Hypothalamus (tissue), 51 donors: ENCODE measurements at places on chromosomes 7 and 10.

- DNase-seq = no peak
Measured at GRCh38 chr7:87735360-87735759, 107.2 kb downstream of the RUNDC3B start.

DNA sequence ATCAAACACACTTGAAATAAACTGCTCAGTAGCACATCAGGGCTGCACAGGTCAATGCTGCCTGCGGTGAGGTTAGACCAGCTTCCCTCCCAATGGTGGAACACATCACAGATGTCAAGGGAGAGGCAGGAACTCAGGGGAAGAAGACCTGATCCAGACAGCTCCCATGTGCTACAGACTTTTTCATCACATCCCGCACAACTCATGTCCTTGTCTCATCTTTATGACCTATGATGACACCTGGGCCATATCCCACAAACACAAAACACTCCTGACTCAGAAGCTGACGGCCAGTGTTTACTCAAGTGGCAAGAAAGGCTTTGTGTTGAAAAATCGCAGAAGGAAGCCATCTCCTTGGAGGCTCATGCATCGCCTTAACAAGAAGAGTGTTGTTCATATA is 91.6 kb downstream of the HTR5A start:
- DNase-seq = no peak

DNA sequence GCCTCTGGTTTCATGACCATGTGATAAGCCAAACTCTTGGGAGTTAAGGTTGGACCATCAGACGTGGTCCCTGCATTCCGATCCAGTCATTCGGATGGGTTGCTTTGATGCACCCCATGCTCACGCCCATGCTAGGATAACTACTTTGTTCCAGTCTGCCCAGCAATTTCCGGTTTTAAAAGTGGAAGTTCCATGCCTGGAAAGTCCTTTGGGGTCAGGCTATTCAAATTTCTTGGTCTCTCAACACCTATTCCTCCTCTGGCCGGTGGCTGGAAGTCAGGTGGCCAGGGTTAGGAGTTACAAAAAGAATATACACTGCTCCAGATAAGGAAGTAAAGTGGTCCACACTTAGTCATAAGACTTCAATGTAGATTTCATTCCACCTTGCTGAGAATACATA is 37.7 kb upstream of the HABP2 start:
- no peak for DNase-seq

DNA sequence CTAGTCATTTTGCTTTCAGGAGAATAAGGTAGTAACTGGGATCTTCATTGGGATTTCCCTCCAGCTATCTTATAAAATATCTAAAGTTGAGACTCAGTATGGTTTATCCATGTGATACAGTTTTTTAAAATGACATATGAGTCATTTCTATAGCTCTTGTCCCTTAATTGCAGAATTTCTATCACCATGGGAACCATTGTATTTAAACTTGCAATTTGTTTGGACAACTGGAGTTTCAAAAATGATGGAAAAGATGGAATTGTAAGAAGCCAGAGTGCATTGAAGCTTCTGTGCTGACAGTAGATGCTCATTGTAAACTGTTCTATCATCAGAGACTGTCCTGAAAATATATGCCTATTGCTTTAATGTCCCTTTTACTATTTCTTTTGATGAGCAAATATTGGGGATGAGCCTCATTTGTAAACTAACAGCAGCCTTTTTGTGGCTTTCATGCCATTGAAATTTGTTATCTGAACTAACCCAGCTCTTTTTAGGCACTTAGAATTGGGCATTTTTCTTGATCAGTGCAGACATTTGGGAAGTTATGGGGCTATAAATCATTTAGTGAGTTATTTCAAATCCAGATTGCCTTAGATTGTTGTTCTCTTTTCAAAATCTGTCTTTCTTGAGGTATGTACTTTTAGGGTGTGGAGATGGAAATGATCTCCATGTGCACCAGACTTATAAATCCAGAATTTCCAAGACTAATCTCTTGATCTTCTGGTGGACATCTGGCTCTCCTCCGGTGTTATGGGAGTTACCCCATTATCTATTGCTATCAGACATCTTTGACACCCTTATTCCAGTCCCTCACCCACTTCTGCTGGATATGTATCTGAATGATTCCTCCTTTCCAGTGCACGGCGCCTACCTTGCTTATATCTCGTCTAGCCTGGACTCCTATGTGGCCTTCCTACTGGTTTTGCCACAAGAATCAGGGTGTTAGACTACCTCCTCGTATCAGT is 159.0 kb downstream of the SND1 start:
- DNase-seq = no peak

- no peak for DNase-seq
Measured at GRCh38 chr7:47000561-47000960, 581.4 kb downstream of the TNS3 start.

- no peak for DNase-seq
Measured at GRCh38 chr10:13938950-13939349, 352.2 kb downstream of the PRPF18 start.

GRCh38 chr10:14753441-14753840 is 21.3 kb downstream of the FAM107B start:
- no peak for DNase-seq

DNA sequence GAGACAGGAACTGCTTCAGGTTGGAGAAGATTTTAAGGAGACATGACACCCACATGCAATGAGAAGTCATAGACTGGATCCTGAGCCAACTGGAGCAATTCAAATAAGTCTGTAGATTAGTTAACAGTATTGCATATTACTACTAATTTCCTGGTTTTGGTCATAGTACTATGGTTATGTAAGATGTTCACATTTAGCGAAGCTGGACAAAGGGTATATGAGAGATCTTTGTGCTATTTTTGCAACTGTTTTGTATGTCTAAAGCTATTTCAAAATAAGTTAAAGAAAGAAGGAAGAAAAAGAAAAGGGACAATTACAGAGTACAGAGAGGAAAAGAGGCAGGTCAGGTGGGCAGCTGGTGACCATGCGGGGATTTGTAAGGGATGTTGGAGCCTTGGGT is 116.5 kb upstream of the SVIL start:
- DNase-seq = no peak

DNA sequence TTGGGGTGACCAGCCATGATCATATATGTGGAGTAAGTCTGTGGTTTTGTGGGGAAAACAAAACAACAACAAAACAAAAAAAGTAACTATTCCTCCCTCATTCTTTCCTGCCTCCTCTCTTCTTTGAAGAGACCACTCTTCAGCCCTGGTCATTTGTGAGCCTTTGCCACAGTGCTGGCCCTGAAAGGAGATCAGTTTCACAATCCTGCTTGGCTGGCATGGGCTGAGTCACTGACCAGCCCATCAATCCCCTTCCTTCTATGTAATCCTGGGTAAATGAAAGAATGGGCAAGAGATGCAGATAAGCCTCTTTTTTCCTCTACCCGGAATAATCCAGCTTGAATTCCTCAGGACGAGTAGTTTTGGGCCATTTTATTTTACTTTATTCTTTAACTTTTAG is 13.6 kb downstream of the CSTF2T start:
- no peak for DNase-seq

DNA sequence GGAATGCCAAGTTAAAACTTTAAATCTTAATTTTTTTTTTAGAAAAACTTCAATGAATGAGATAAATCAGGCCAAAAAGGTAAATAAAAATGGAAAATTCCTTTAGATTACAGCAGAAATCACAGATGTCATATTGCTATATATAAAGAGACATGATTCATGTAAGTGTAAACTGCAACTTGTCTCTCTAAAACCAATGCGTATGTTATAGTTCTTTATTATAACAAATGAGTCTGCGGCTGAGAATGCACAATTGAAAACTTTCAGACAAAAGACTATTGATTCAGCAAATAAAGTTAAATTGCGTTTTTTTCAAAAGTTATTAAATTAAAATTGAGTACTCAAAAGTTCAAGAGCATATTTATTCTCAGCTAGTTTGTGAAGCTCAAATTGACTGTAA is 425.3 kb downstream of the PARD3 start:
- DNase-seq = no peak

GRCh38 chr7:81195033-81195432 is 276.2 kb upstream of the SEMA3C start:
- no peak for DNase-seq

GRCh38 chr10:6176691-6177231 is 26.0 kb upstream of the PFKFB3 start:
- no peak for DNase-seq

GRCh38 chr10:78640796-78641636 is 427.8 kb upstream of the ZMIZ1 start:
- DNase-seq = no peak
